ENCODE measurements at places on chromosomes 3 and 15. TPM values are rescaled to one million over a fixed set of nuclear protein-coding genes. Genes with fewer than 3 reads are reported as not detected.

DNA sequence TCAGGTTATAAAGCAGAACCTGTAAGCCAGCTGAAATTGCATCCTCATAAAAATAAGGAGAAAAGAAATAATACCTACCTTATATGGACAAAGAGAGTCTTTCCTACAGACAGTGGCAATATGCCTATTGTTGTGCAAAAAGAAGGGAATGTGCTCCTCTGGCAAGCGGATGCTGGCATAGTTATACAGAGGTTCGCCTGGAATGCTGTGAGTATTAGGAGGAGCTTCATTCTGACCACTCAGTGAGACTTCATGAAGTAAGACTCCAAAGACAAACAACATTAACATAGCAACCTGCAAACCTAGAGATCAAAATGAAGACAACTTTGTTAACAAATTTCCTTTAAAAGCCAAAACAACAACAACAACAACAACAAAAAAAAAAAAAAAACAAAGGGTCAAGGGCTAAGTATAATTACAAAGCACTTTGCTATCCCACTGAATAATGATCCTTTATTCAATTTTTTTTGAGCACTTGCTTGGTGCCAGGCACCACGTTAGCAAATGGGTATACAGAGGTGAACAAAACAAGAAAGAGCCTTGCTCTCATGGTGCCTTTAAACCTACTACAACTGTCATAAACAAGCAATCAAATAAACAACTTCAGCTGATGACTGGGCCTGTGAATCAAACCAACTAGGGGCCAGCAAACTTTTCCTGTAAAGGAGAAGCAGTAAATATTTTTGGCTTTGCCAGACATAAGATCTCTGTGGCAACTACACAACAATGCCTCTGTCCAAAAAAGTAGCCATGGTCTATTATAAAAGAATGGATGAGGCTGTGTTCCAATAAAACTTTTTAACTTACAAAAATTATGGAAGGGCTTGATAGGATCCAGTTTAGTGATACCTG lies 3.7 kb downstream of the EOGT start:
- no peak for DNase-seq

DNA sequence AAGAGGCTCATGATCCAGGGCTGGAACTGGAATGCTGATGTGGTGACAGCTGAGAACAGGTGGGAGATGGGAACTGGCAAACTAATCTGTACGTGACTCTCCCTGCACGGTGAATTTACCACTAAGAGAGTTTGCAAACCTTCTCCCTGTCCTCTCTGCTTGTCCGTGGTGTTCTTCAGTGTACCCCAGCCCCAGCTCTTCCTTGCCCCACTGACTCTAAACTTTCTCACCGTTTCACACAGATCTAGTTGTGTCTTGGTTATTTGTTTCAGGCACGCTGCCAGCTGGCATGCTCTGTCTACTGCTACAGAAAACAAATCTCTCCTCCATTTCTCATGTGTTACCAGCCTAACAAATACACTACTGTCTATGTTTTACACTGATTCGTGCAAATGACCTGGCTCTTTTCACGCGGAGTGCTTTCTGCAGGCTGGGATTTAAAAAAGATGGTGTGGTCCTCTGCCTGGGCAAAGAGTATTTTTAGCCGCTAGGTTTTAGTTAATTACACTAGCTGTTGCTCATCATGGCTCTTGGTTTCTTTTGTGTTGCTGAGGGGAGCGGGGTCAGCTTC lies 192.7 kb upstream of the LRIG1 start:
- no peak for DNase-seq

DNA sequence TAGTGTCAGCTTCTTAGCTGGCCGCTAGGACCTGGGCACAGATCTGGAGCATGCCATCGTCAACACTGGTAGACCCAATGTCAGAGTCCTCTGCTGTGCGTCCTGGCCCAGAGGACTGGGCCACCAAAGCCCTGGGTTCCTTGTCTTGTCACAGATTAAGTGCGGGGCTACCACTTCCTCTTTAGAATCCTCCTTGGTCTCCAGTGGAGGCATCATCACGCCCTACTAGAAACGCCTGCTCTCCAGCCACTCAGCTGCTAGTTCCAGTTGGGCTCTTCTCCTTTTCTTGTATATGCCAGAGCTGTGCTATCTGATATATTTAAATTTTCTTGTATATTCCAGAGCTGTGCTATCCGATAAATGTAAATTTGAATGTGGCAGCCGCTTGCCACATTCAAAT lies 11.2 kb downstream of the PPCDC start:
- no peak for DNase-seq

GRCh38 chr3:129632056-129632455 lies 25.6 kb upstream of the PLXND1 start:
- no peak for DNase-seq

GRCh38 chr3:71646971-71647370 lies 63.4 kb upstream of the FOXP1 start:
- no peak for DNase-seq

DNA sequence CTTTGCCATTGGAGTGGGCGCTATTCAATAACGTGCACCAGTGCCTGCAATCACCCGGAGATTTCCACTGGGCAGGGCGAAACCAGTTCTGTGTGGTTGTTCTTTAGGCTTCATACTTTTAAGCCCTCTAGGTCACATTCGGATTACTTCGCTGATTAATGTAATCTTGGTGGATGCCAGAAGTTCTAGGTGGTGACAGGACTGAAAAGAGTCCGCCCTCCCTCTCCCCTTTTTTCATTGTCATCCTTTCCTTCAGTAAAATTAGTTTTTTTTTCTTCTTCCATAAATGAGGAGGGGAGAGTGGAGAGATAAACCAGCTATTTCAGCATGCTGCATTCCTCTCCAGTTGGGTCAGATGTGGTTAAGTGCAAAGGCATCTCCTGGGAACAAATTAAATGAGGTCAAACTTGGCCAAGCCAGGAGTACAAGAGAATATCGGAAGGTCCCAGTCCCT lies 2.3 kb upstream of the SLC2A2 start:
- no peak for DNase-seq

DNA sequence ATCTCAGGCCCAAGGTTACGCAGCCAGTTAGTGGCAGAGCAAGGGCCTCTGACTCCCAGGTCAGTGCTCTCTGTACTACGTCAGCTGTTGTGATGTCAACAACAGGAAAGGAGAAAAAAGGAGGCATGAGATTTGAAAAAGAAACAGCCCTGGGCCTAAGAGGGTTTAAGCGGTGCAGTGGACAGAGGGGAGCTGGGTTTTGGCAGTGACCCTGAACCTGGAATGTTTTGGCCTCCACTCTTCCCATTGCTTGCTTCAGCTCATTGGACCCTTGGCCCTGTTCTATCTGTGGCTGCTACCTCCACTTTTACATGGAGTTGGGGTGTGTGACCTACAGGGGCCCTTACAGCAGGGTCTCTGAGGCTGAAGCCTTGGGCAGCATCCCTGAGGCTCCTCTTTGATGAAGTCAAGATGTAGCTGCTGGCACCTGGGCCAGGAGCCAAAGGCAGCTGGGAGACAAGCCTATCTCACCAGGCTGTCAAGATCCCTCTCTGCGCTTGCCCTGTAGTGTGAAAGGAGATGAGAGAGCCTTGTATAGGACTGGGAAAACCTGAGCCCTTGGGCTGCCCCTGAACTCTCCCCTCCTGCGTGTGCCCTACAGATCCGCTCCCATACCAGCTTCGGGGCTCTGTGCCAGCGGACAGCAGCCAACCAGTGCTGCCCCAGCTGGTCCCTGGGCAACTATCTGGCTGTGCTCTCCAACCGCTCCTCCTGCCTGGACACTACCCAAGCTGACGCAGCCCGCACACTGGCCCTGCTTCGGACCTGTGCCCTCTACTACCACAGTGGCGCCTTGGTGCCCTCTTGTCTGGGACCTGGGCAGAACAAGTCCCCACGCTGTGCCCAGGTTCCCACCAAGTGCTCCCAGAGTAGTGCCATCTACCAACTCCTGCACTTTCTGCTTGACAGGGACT lies 8.7 kb downstream of the DISP2 start:
- DNase-seq = no peak

- no peak for DNase-seq
Measured at GRCh38 chr3:112096176-112096575, 10.0 kb downstream of the C3orf52 start.

- DNase-seq = no peak
Measured at GRCh38 chr15:68317281-68318007, 39.9 kb downstream of the FEM1B start.

- no peak for DNase-seq
Measured at GRCh38 chr15:96544162-96544756, 213.8 kb downstream of the NR2F2 start.

DNA sequence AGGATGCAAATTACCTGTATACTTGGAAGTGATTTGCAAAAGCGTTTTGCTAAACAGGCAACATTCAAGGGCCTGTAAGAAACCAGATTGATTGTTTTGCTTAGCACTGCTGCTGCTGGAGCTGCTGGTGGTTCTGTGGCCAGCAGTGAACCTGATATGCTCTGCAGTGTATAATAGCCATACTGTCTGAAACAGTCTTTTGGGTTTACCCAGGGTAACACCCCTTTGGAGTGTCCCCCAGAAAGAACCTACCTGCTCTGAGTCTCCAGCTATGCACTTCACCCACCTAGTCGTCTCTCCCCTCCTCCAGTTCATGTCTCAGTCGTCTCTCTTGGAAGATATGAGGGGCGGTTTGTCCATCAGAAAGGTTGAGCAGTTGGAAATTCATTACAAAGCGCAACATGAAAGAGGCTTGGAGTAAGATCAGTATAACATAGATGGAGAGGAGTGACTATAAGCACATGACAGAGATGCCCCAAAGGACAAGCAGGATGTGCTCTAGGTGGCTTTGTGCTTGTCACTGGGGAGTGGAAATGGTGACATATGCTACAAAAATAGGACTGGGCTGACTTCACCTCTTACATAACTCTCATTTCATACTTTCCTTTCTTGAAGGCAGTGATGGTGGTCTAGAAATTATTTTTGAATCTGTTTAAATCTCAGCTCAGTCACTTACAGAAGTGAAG lies 3.8 kb downstream of the MKRN2 start:
- no peak for DNase-seq

DNA sequence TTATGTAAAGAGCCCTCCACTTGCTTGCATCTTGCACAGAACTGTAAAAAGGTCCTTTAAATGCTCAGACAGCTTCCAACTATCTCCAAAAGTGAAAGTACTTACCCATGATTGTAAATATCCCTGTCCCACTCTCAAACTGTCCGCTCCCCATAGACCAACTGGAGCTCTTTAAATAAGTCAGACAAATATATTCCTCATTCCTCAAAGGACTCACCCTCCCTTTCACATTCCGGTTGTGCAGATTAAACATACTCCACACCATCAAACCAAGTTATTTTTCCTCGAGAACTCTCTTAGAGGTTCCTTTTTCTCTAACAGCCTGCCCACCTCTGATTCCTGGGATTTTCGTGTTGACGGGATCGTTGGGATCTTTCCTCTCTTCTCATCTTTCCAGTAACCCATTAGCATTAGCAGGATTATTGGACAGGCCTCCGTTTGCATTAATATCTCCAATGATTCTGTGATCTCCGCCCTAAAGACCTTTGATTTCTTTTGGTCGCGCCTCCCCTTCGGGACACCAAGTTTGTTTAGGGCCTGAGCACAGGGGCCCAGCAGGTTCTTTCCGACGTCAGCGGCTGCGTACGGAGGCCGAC lies 763 bp downstream of the GOLGB1 start:
- peak; percentile 53 for DNase-seq

DNA sequence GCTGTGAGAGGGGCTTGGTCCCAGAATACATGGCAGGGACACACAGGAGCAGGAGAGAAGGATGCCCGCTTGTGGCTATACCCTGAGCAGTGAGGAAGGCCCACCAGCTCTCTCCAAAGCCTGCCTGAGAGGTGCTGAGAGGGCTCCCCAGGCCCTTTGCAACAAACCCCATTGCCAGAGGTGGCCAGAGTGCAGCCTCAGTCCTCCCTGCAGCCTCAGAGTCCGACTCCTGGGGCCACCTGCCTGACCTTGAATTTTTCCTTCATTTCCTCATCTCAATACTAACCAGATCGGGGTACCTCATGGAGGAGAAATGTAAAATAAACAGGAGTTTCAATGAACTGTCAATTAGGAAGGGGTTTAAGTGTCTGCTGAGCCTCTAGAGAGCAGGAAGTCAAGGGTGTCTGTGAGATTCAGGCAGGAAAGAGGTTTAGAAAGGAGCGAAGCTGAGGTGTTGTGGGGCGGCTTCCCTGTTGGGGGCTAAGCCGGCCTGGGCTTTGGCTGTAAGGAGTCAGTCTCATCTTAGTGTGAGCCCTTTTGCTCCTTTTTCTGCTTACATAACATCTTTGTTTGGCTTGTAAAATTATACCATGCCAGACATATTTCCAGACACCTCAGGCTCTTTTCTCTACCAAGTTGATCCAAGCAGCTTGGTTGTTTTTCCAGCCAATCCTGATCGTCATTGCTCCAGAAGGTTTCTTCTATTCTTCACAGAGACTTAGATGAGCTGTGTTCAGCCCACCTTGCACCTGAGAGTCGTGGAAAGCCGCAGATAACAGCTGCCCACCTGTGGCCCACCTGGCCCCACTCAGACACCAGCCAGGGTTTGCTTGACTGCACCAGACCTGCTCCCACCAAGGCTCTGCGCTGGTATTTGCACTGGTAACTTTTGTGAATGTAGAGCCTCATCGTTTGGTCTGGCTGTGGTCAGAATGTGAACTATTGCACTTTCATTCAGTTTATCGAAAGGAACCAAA lies 36.7 kb downstream of the CMTM7 start:
- DNase-seq = no peak

- no peak for DNase-seq
Measured at GRCh38 chr3:195802261-195802701, 9.4 kb downstream of the MUC4 start.

GRCh38 chr15:89417206-89417725 lies 79.1 kb downstream of the RHCG start:
- DNase-seq = no peak

DNA sequence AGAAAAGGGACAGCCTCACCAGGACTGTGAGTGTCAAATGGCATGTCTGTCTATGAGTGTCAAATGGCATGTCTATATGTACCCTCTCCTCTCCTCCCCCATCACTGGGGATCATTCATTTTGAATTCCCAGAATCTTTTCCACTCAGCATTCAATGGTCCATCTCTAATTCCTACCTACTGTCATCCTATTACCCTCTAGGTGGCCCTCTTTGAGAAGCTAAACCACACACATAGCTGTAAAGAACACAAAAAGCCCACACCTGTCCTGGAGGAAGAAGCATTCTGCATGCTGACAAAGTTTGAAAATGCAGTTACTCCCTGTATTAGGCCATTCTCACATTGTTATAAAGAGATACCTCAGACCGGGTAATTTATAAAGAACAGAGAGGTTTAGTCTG lies 46.2 kb upstream of the PYDC2 start:
- no peak for DNase-seq

- no peak for DNase-seq
Measured at GRCh38 chr3:30520699-30521098, 85.7 kb upstream of the TGFBR2 start.

DNA sequence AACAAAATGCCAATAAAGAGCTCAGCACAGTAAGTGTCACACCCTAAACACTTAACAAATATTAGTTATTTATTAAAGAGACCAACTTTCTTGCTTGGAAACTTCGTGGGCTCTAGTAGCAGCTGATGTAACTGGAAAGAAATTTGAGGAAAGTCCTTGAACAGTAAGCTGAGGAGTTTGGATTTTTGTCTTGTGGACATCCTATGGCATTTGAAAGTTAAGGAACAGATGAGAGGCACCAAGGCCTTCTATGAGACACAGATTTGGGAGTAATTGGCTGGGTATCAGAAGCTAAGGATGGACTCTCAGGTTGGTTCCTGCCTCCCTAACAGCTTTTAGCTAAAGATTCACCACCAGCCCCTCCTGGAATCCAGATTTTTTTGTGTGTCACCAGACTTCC lies 59.7 kb upstream of the FILIP1L start:
- no peak for DNase-seq

The GRIP2 gene
- polyA plus RNA-seq = 0.90 TPM

The C2CD4A gene
- polyA plus RNA-seq = 0.35 TPM

The CCR2 gene
- 2.1 TPM for polyA plus RNA-seq

The PCYT1A gene
- polyA plus RNA-seq = 37.7 TPM

The TPRG1 gene
- polyA plus RNA-seq = 1.2 TPM

The CPNE4 gene
- 0.28 TPM for polyA plus RNA-seq

All from right renal cortex interstitium (tissue), 3 donors.